ENCODE measurements at places on chromosomes 16 and 17.
A peak's percentile ranks its signal among the peaks of the same experiment; 100 is the strongest.

GRCh38 chr16:46607529-46607928 is 13.7 kb downstream of the SHCBP1 start:
- no peak for DNase-seq

DNA sequence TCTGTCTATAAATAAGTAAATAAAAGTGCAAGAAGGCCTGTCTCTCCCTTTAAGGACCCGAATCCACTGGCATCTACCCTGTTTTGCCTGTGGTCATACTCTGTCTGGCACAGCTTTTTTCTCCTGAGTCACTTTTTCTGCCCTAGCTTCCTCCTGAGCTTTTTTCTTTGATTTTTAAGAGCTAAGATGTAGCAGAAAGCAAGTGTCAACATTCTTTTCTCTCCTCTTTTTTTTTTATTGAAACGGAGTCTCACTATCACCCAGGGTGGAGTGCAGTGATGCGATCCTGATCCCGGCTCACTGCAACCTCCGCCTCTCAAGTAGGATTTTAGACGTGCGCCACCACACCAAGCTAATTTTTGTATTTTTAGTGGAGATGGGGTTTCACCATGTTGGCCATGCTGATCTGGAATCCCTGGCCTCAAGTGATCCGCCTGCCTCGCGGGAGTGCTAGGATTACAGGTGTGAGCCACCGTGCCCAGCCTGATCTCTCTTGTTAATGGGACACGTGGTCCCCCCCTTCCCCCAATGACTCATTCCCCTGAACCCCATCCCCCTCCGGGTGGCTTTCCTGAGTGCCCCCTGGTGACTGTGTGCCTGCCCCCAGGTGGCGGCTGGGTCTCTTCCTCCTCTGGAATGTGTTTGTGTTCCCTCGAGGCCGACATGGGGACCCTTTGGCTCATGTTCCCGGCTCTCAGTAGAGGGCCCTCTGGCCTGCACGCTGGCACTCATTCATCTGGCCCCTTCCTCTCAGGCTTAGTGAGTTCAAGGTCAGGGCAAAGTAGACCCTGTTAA is 14.2 kb downstream of the C16orf90 start:
- no peak for DNase-seq

DNA sequence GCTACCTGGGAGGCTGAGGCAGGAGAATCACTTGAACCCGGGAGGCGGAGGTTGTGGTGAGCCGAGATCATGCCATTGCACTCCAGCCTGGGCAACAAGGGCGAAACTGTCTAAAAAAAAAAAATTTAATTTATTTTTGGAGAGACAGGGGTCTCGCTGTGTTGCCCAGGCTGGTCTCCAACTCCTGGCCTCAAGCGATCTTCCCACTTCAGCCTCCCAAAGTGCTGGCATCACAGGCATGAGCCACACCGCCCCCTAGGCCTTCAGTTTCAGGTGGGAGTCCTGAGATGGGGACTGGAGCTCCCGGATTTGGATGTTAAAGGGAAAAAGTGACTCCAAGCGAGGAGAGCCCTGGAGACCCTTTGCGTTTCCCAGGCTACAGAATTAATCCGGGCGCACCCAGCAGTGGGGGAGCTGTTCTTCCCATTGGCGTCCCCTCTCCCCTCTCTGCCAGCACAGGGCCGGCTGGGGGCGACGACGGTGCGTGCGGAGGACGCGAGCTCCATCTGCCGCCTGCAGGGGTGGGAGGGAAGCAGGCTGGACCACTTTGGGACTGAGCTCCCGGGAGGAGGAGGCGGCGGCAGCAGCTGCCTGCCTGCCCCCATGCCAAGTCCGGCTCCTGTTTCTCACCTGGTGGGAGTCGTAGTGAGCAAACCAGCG is 49.3 kb upstream of the USP7 start:
- no peak for DNase-seq

- DNase-seq = no peak
Measured at GRCh38 chr16:9847146-9847545, 335.1 kb downstream of the GRIN2A start.

DNA sequence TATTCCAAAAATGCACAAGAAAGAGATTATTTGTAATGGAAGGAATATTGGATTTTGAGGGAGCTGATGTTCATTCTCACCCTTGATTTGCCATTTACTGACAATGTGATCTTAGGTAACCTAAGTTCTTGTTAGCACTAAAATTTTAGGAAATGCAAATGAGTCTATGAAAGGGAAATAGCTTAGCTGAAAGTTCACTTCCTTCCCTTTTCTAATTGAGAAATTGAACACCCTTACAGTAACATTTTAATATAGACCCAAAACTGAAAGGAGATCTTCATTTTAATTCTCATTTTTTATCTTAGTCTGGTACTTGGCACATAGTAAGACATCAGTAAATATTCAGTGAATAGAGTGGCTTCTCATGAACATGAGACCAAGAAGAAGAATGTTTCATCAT is 10.9 kb upstream of the WSB1 start:
- DNase-seq = no peak

- no peak for DNase-seq
Measured at GRCh38 chr17:29959658-29960337, 18.4 kb downstream of the EFCAB5 start.

DNA sequence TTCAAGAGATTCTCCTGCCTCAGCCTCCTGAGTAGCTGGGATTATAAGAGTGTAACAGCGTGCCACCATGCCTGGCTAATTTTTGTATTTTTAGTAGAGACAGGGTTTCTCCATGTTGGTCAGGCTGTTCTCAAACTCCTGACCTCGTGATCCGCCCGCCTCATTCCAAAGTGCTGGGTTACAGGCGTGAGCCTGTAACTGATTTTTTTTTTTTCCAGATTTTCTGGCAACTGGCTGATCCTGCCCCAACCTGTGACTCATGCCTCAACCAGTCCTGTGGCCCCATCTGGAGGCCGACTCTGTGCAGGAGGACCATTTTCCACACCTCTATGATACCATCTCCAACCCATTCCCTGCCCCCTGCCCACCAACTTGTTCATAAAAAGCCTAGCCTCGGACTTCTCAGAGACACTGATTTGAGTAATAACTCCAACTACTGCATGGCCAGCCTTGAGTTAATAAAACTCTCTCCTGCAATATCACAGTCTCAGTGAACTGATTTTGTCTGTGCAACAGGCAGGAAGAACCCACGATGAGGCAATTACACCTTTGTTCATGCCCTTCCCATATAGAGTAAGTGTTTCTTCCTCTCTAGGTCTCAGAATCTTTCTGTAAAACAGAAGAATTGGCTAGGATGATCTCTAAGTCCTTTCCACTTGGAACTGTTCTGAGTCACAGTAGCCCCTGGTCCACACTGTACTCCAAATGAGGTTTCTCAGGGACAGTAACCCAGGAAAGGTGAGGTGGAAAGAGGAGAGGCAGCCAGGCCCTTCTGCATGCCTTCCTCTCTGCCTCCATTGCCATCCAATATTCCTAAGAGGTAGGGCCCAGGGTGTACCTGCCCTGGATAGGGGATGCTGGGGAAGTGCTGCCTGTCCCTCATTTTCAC is 8.8 kb upstream of the CNOT1 start:
- no peak for DNase-seq

- DNase-seq = no peak
Measured at GRCh38 chr17:45234641-45235415, 13.1 kb downstream of the FMNL1 start.

DNA sequence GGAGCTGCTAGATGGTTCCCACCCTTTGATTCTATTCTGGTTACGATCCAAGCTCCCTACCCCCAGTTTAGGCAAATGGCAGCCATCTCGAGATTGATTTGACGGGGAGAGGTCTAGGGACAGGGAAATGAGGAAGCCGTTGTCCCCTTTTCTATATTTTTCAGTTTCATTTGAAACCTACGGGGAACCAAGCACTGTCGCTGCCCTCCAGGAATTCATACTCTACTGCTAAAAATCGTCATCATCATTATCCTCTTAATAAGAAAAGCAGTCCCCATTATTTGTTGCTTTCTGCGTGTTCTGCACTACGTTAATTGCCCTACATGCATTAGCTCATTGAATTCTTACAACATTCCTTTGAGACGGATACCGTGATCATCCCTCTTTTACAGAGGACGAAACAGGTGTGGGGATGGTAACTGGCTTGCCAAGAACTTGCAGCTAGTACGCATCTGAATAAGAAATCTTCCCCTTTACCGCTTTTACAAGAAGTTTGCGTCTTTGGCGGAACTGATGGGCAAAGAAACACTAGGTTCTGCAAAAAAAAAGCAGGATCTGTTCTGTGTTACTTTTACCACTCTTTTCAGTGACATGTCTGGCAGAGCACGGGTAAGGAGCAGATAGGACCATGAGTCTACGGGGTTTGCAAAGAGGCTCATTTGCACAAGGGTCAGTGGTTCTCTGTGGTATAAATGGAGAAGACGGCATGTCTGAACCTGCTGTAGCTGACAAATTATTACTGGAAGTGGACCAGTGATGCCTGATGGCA is 1.1 kb downstream of the CCP110 start:
- no peak for DNase-seq

- DNase-seq = peak; percentile 41
Measured at GRCh38 chr16:49022351-49022963, 259.2 kb downstream of the CBLN1 start.

Data from coronary artery (tissue), 2 donors.